ENCODE measurements at places on chromosomes 2 and 18. TPM values are rescaled to one million over a fixed set of nuclear protein-coding genes. Genes with fewer than 3 reads are reported as not detected.

Gene TXNDC2
- 0.13 TPM for total RNA-seq

Gene TUBB8B
- total RNA-seq, result not detected

Gene C1QL2
- total RNA-seq, result not detected

DNA sequence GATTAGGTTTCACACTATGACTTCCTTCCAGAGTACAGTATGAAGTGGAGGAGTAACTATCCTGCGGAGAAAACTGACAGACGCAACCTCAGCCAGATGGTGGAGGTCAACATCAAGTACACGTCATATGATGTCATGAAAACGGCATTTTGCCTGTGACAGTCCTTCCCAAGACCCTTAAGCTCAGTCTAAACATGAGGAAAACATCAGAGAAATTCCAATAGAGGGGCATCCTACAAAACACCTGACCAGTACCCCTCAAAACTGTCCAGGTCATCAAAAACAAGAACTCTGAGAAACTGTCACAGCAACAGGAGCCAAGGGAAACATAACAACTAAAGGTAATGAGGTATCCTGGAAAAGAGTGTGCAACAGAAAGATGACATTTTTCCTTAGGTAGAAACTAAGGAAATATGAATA is 1.7 kb downstream of the RNU4ATAC start:
- H3K4me1 ChIP-seq, result peaks cover 35% of the 10 kb centered on the region
- peaks cover 7% of the 10 kb centered on the region for H3K36me3 ChIP-seq
- no peaks in the 10 kb centered on the region for H3K27me3 ChIP-seq
- peak overlapping the region; percentile 59 for H3K27ac ChIP-seq
- no peak for DNase-seq

DNA sequence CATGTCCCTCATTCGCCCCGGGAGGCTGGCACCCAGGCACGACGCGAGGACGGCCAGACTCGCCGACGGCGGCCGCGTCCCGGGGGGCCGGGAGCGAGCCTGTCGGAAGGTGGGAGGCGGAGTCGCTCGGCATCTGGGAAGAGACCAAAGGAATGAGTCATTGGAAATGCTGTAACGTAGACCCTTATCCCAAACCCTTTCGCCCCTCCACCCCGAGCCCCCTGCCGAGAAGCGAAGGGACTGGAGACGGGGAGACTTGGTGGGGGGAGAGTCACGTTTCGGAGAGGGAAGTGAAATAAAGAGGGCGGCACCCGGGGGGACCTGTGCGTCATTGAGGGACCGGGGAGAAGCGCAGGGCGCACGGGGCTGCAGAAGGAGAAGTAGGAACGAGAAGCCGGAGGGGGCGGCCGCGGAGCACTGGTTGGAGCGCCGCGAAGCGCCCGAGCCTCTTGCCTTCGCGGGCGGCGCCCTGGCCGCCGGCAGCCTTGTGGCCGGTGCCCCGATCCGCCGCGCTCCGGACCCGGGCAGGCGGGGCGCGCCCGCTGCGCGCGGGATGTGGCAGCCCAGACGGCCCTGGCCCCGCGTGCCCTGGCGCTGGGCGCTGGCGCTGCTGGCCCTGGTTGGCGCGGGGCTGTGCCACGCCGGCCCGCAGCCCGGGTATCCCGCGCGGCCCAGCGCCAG is at the start of gene EMILIN2:
Gene EMILIN2 (plus strand): TSS at position 371 of the 681 bp plus-strand sequence. CDS start 183 bp downstream, at position 554.
- DNase-seq, result peak; percentile 87
- H3K4me3 ChIP-seq, result peak within 1 kb of the TSS; percentile 96
- peaks cover 52% of the 10 kb centered on the region for H3K4me1 ChIP-seq
- peaks cover 8% of the 10 kb centered on the region for H3K27me3 ChIP-seq
- peak within 1 kb of the TSS; percentile 94 for H3K27ac ChIP-seq
- H3K36me3 ChIP-seq, result peaks cover 17% of the 10 kb centered on the region

Measured in activated B cell treated with CpG ODN at 0.5 μM for 24 hours (primary cell).